ENCODE measurements at places on chromosomes 3 and 15.
A peak's percentile ranks its signal among the peaks of the same experiment; 100 is the strongest.

GRCh38 chr3:59318881-59319280 lies 269.1 kb upstream of the CFAP20DC start:
- no peak for DNase-seq

- DNase-seq = no peak
These were observed 776.9 kb upstream of the ARPP21 start for GRCh38 chr3:34862456-34862855.

DNA sequence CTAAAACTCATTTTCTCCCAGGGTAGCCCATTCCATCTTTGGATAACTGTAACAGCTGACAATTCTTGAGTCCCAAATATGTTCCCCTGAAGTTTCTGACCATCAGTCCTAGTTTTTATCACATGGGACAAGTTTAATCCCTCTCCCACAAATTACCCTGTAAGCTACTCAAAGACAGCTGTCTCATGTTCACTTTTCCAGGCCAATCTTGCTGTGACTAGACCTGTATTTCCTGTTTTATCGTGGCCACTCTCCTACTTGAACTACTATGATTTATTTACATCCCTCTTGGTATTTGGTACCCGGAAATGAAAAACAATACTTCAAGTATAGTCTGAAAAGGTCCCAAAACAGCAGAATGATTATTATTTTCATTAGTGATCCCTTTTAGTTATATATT lies 95.1 kb upstream of the MEX3B start:
- DNase-seq = no peak

GRCh38 chr3:164352991-164353390 lies 725.3 kb downstream of the SI start:
- no peak for DNase-seq

- DNase-seq = peak; percentile 78
These were observed 72.2 kb downstream of the TOP2B start for GRCh38 chr3:25592510-25592968.

DNA sequence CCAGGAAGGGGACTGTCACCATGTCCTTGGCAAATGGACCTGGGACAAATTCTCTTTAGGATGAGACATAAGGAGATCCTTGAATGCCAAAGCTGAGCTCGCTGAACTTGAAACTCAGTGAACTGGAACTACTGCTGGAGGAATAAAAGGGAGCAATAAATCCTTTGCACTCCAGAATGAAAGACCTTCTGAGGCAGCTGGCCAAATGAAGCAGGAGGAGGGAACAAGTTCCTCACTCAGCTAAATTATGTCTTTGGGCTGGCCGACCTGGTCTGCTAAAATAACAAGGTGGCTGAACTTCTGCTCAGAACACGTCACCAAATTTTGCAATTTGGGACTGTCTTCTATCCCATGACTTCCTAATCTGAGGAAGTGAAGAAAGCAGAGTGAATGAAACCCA lies 314.7 kb downstream of the LPP start:
- peak; percentile 67 for DNase-seq

DNA sequence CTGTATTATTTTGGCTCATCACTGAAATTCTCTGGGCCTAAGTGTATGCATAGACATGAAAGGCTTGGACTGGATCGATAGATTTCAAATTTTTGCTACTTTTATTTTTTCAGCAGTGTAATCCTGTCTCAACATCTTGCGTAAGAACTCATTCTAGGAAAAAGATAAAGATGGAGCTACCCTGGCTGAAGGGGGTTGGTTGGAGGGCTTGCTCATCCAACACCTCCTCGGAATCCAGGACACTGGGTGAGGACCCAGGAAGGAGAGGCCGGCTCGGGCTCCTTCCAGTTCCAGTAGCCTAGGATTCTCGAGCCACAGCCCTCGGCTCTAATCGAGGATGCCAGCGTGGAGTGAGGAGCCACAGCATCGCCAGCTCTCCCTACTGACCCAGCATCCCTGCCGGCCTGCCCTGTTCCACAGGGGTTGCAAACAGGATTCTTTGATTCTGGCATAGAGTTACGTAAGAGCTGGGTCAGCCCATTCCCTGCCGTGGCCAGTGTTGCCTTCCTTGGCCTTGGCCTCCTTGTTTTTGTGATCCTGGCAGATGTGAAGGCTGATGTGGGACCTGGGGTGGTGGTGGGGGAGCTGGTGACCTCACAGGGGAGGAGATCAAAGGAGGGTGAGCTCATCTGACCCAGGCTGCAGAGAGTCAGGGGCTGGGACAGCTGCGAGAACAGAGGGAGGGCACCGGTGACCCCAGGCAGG lies 149.5 kb downstream of the ALDH1A2 start:
- DNase-seq = no peak

- no peak for DNase-seq
These were observed 204.5 kb upstream of the CMC1 start for GRCh38 chr3:28036599-28037575.

DNA sequence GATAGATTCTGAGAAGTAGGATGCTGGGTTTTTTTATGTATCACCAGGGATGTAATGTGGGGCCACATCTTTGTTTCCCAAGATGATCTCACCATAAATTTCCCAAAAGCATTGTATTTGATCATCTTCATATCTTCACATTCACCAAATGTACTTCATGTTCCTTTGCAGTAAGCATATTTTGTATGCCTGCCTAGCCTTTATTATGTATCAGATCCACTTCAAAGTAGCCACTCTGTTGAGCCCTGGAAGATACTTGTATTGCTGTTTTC lies 14.2 kb upstream of the GATM start:
- no peak for DNase-seq

DNA sequence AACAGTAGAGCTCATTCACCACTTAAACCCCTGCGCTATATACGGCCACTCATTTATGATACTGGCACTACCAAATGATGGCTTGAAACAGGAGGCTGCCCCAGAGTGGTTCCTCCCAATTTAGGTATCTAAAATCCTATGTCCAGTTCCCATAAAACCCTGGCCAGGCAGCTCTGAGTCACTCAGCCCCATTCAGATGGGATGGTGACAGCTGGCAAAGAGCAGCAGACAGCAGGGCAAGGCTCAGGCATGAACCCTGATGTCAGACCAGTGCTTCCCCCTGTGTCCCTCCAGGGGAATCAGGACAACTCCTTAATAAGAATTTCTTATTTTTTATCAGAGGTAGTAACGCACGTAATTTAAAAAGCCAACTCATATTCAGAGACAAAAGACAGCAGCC lies 77.2 kb upstream of the RNU6-1 start:
- peak; percentile 89 for DNase-seq

DNA sequence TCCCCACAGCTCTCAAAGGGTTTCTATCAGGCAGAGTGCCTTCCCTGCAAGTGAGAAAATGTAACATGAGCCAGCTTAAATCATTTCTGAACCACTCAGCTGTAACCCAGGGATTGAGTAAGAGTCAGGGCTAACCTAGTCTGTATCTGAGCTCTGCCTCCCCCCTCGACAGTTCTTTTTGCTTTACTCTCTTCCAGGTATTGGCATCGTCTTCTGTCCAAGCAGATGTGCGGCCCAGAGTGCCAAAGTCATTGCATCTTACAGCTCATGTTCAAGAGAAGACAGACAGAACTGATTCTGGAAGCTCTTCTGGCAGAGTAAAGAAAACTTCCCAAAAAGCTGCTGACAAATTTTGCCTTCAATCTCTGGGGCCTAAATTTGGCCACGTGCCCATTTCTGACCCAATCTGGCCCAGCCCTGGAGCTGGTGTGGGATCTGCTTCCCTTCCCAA lies 74.8 kb downstream of the ABHD5 start:
- DNase-seq = no peak

- DNase-seq = no peak
These were observed 301.9 kb downstream of the IL20RB start for GRCh38 chr3:137259701-137260100.

- DNase-seq = no peak
These were observed 2.9 kb downstream of the WNT5A start for GRCh38 chr3:55484191-55484689.

DNA sequence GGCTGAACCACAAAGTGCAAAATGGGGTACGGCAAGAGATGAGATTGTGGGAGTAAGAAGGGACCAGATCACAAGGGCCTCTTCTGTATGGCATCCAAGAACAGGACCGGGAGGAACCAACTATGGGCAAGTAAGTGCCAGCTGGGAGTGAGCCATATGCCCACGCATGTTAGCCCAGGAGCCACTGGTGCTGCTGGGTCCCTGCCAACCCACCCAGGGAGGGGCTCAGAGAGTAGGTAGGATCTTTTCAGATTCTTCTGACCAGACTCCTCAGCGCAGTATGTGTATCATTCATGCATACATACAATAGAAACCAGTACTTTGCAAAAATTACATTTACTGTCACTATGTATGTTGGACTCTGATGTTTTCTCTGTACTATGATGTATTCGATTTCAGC lies 54.0 kb downstream of the RAB11A start:
- DNase-seq = no peak

DNA sequence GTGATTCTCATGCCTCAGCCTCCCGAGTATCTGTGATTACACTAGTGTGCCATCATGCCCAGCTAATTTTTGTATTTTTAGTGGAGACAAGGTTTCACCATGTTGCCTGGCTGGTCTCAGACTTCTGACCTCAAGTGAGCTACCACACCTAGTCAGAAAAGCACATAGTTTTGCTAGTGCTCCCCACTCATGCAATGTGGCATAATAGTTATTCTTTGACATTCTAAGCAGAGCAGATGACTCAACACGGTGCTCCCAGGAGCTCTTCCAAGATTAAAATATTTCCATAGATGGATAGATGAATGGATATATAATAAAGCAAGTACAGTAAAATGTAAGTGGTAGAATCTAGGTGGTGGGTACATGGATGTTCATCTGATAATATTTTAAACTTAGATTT lies 53.1 kb upstream of the GK5 start:
- no peak for DNase-seq

DNA sequence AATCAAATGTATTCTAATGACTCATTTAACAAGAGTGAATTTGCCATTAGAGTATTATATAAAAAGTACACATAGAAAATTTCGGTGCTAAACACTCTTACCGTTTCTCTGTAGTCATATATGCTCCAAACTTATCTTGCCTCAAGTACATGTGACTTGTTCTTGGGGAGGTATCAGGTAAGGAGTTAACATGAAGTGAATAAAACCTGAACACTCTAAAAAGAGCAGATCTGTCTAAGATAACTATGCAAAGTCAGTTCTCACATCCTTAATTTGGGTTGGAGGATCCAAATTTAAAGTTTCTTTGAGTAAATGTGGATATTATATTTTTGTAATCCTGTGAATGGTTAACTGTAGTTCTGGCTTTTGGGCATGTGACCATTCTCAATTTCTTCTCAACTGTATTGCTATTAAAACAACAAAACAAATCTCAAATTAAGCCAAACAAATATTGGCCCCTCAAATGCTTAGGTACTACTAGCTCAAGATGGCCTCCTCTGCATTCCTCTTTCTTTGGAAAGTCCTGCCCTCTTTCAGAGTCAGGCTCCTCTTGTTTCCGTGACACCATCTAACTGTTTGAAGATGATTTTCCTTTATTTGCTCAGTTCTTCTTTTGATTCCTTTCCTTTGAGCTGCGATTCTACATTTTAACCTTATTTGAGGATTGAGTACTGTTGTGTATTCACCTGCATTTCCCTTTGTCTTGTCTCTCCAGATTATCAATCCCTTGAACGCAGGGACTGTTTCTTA lies 4.2 kb downstream of the EDEM1 start:
- DNase-seq = no peak

DNA sequence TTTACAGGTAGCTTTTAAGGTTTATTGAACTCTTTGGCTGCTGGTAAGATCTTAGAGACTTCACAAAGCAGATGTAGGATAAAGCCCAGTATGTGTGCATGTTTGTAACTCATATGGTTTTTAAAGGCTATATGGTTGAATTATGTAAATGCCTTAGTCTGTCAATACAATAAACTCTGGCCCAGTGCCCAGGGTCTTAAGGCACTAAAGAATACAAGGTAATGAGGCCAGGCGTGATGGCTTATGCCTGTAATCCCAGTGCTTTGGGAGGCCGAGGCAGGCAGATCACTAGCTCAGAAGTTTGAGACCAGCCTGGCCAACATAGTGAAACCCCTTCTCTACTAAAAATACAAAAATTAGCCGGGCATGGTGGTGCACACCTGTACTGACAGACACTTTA lies 170.3 kb upstream of the CGNL1 start:
- no peak for DNase-seq

- DNase-seq = no peak
These were observed 479.8 kb downstream of the PLOD2 start for GRCh38 chr3:145681181-145681580.

DNA sequence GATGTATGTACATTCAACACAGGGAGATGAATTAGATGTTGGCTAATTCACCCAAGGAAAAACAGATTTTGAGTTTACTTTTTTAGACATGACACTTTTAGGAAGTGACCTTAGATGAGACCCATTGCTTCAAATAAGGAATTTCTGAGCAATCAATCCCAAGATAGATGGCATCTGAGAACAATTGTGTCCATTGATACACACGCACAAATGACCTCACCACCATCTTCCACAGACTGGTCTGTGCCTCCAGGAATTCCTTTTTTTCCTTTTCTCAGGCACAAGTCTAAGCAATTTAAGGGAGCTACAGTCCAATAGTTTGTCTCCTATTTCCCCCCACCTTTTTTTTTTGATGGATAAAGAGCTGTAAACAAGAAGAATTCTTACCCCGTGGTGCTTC lies 265.3 kb downstream of the TBL1XR1 start:
- no peak for DNase-seq

DNA sequence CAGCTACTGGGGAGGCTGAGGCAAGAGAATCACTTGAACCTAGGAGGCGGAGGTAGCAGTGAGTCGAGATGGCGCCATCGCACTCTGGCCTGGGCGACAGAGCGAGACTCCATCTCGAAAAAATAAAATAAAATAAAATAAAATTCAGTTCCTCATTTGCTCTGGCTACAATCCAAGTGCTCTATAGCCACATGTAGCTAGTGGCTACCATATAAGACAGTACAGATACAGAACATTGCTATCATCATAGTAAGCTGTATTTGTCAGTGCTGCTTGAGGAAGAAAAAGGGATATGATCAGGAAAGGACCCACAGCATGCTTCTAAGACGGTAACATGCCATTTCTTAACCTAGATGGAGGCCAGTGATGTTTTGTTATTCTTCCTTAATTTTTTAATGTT lies 88.7 kb upstream of the CDAN1 start:
- no peak for DNase-seq

DNA sequence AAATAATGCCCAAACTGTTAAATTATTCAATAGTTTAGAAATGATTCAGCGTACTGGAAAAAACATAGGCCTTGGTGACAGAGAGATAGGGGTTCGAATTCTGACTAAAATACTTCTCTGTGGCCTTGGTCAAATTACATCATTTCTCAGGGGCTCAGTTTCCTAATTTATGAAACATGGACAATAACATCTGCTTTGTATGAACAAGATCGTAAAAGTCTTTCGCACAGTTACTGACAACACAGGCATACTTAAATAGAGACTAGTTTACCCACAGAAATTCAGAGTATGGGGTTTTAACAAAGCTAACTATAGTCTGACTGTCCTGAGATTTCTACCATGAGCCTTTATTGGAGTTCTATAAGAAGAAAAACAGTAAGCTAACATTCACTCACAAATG lies 440.4 kb downstream of the FHIT start:
- no peak for DNase-seq

DNA sequence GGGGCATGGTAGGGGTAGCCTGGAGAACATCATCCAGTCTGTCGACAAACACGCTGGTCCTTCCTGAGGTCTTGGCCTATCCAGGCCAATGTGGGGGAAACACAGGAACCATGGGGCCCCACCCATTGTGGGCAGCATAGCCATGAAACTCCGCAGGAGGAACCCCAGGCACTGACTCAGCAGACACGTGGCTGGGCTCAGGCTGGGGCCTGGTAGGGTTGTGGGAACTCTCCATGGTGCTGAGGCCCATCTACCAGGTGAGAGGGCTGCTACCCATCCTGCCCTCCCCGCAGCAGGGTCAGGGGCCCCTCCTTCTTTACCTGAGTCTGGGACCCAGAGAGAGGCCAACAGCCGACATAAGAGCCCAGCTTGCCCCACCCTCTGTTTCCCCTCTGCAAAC lies 22.6 kb upstream of the CACNA2D2 start:
- no peak for DNase-seq
